ENCODE measurements at places on chromosomes 16 and 17.

- DNase-seq: no peak
Observed at GRCh38 chr17:20127360-20128035, 118.3 kb downstream of the SPECC1 start.

DNA sequence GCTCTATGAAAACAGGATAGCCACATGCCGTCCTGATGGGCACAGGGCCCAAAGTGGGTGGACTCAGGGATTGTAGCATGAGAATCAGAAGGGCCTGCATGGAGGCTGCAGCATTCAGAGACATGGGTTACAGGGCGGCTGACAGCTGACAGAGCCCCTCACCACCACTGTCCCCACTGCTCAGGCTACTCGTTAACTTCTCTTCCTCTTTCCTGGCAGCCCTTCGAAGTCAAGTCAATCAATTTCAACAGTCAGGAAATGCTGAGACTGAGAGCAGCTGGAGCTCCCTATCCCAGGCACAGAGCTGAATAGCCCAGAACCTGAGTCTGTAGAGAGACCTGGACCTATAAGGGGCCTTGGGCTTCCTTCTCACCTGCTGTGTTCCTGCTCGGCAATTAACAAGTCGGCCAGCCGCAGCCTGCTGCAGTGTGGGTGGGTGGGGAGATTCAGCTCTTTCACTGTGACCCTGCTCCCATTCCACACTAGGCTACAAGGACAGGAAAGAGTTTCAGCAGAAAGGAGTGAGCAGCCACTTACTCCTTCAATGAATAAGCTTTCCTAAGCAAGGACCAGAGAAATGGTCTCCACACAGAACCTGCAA, 76.9 kb downstream of the TEX14 start:
- DNase-seq: peak; percentile 25

GRCh38 chr16:72355561-72355960, 183.6 kb upstream of the PMFBP1 start:
- DNase-seq: no peak

- no peak for DNase-seq
Observed at GRCh38 chr16:83733301-83733700, 74.5 kb upstream of the HSBP1 start.

DNA sequence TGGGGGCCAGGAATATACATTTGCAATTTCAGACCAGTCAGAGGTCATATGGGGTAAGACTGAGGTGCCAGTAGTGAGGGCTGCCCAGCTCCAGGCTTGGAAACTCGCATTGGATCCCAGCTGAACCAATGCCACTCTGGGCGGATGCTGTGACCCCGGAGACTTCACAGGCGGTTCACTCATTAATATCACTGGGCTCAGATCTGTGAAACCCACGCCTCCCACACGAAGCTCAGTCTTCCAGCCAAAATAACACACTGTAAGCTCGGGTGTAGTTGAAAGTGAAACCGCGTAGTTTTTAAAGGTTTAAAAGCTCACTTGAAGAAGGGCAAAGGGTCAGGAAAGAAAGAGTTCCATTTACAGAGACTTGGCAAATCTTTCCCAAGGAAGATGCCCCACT, 254.8 kb downstream of the FOXL1 start:
- no peak for DNase-seq

- peak; percentile 30 for DNase-seq
Observed at GRCh38 chr16:77967054-77967904, 55.1 kb upstream of the CLEC3A start.

GRCh38 chr17:81387100-81388090, 7.9 kb upstream of the BAHCC1 start:
- DNase-seq: peak; percentile 69

- DNase-seq: no peak
Observed at GRCh38 chr17:73349138-73349537, 37.3 kb upstream of the CDC42EP4 start.

DNA sequence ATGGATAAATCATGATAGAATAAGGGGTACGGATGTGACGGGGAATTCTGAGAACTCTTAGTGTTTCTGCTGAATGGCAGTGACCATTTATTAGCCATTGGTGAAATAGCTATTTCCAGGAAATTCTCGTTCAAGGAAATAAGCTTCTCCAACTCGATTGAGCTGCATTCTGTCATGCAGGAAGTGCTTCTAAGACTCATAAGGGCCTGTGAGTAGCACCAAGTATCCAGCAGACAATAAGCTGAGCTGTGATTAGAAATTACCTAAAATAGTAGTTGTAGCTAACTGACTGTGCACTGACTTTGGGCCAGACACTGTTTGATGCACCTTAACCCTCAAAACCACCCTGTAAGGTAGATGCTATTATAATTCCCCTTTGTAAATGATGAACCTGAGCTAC, 107.8 kb upstream of the IRX5 start:
- DNase-seq: no peak

GRCh38 chr17:73797594-73798110, 153.4 kb upstream of the SDK2 start:
- DNase-seq: no peak
